Glutamatergic neuron (in vitro differentiated cells): ENCODE measurements at places on chromosomes 5 and 9.

DNA sequence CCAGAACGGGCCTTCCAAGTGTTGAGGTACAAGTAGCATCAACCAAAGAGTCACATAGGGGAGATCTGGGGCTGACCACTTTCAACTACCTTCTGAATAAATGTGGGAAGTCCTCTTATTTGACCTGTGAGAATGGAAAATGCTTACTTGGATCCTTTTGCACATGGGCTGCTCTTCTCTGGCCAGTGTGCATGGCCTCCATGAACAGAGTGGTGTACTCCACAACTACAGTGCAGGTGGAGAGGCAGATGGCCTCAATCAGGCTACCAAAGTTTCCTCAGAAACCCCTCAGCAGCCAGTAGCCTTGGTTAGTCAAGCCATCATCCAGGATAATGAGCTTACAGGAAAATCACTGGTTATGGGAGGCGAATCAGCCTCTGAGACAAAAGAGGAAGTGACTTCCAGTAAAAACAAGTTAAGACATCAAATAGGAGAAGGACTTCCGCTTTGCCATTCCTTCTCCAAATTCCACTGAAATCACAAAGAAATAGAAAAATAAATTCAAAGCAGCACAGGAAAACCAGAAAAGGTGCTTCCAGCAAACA lies 18.3 kb upstream of the FCHO2 start:
- no peak for DNase-seq

- no peak for DNase-seq
These were observed 21.6 kb downstream of the PDE6A start for GRCh38 chr5:149922950-149923349.

DNA sequence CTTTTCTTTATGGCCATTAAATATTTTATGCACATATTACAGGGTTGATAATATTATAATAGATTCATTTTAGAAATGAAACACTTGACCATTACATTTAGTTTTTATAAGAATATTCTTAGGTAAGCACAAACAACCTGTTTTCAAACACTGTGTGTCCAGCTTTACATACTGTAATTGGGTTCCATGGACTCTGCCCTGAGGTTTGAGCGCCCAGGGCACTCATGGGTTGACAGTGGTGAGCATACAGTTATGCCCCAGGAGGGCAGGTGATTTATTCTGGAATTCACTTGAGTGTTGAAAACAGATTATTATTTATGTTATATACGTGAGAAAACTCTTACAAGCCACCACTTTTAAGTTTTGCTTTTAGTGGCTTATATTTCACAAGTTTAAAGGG lies 33.7 kb downstream of the TRIO start:
- no peak for DNase-seq

DNA sequence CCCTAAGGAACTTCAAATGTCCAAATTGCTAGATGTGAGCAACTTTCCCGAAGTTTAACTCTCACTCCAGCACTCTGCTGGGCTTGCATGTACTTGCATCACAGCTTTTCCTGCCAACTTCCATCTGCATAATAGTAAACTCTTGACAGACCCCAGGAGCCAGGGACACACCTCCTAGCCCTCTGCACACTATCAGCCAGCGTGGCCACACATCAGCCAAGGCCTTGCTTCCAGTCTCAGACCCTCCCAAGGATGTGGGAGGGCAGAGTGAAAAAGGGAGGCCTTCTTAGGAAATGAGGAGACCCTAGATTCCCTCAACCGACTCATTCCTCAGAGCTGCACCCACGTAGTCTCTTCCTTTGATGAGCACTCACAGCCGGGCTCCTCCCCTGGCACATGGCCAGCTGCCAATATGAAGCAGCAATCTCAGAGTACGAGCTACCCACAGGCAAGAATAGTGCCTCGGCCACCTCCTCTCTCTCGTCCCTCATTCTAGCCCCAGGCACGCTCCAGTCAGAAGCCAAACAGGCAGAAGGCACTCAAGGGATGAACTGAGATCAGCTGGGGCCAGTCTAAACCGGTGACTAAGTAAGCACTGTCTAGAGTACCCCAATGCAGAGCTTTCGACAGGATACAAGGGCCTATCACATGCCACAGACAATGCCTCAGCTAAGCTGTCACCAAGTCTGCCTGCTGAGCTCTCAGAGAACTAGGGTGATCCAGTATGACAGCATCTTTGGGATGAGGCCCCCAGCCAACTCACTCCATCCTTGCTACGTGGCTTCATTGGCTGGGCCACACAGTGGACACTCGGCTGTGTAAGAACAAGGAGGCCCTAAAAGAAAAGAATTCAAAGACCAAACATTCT lies 2.3 kb downstream of the P4HA2 start:
- no peak for DNase-seq

- no peak for DNase-seq
These were observed 66.9 kb downstream of the RFX3 start for GRCh38 chr9:3458806-3459475.

GRCh38 chr9:70093944-70094343 lies 50.3 kb downstream of the MAMDC2 start:
- no peak for DNase-seq

GRCh38 chr9:94905606-94906005 lies 179.1 kb downstream of the AOPEP start:
- DNase-seq = no peak

GRCh38 chr5:138602371-138603000 lies 27.3 kb upstream of the HSPA9 start:
- DNase-seq = no peak

DNA sequence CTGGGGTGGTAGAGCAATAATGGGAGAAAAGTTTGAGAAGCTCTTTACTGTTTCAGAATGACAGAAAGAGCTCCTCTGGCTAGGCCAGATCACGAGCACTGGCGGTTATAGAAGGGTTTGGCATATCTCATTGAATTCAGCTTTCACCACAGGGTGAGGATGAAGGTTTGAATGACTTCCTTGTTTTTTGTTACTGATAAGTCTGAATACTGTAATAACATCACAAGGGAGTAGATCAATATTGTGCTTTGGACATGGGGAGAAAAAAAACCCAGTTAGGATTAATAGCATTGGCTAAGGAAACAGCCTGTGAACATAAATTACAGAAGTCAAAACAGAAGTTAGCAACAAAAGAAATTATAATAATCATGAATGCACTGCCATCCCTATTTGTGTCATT lies 9.4 kb downstream of the PHAX start:
- DNase-seq = no peak

DNA sequence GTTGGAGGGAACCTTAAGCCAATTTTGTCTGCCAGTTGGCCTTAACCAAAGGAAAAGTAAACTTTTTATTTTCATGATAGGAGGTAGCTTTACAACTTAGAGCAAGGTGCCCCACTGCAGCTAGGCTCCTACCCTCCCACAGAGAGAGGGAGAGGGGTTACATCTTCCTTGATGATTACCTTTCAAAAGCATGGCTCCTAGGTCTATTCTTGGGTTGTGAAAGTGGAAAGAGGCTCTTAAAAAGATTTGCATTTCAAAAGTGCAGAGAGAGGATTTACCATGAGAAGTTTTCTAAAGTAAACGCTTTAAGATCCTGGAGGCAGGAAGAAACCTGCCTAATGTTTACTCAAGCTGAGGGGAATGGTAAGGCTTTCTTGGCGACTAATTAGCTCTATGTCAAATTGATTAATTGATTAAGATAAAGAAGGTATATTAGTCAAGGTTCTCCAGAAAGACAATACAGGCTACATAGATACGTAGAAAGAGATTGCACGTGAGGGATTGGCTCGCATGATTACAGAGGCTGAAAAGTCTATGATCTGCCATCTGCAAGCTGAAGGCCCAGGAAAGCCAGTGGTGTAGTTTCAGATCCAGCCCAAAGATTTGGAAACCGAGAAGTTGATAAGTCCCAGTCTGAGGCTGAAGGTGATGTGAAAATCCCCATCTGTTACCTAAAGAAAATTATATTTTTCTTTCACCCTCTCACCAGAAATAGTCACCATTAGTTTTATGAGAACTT lies 333.8 kb upstream of the CTNND2 start:
- DNase-seq = no peak

DNA sequence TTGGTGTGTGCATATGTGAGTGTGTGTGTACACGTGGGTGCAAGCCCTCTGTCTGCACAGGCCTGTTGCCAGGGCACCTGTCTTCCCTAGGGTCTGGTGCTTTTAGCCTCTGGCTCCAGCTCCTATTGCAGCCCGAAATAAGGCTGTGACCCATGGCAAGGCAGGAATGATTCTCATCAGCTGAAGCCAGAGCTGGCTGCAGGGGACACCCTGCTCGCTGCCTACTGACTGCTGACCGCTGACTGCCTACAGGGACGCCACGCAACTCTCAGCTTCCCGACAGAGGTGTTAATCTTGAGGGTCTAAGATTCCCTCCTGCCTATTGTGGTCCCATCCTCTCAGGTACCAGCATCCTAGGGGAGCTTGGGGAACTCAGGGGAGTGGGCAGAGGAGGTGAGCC lies at the start of gene MYOZ3:
TSS of gene MYOZ3 (plus strand) at position 166 of the 400 bp plus-strand sequence. CDS start 1,691 bp downstream, outside the sequence.
- DNase-seq = no peak

GRCh38 chr5:127298036-127298429 lies 7.4 kb downstream of the MEGF10 start:
- DNase-seq = no peak

- no peak for DNase-seq
These were observed 52.6 kb downstream of the PDCD1LG2 start for GRCh38 chr9:5562806-5563416.
